Activated CD4-positive, alpha-beta T cell treated with anti-CD3 and anti-CD28 coated beads, Interleukin-2, amount 50 U/mL, for 1 hour (primary cell): ENCODE measurements at places on chromosomes 16 and 17.

- DNase-seq, result no peak
These were observed 40.1 kb downstream of the YPEL2 start for GRCh38 chr17:59371416-59372100.

- no peak for DNase-seq
These were observed 41.4 kb downstream of the SMG6 start for GRCh38 chr17:2262135-2262587.

DNA sequence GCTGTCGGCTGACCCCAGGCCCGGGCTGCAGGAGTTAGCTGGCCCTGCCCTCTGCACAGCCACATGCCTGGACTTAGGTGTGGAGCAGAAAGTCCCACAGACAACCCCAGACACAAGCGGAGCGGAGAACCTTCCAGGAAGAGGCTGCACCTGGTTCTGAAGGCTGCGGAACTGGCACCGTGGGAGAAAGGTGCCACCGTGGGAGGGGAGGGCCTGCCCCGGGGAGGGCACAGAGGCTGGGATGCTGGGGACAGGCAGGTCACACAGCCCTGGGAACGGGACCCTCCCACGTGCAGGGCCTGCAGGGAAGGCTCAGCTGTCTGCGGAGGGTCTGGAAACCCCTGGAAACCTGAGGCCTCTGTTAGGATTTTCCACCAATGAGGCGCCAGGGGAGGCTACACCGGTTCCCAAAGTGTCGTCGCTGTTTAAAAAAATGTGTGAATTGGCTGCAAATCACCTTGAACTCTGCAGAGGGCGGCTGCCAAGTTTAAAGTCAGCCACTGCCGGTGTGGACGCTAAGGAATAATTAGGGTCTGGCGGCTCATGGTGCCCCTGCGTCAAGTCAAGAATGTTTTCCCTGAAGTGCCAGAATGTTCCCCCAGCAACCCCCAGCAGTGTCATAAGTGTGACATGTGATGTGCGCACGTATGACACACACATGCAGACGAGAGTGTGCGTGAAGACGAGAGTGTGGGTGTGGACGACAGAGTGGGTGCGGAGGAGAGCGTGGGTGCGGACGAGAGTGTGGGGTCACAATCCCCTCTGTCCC, 50.9 kb upstream of the PABPN1L start:
- no peak for DNase-seq

- DNase-seq, result no peak
These were observed 92.5 kb downstream of the SDK2 start for GRCh38 chr17:73551759-73552158.
